ENCODE measurements at places on chromosomes 13 and 19.
A peak's percentile ranks its signal among the peaks of the same experiment; 100 is the strongest.

DNA sequence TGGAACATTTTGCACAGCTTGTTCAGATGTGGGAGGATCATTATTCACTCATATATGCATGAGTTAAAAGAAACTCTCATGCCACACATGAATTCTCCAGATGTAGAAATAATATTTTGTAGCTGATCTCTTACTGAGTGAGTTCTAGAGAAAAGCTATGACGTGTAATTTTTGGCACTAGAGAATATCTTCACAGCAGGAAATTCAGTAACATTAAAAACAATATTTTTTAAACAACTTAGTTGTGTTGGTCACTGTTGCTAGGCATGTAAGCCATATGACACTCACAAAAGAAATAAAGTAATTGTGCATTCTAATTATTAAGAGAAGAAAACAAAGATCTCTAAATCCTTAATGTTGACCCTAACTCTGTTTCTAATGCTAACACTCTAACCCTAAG, 371.4 kb upstream of the SLC10A2 start:
- no peak for DNase-seq

DNA sequence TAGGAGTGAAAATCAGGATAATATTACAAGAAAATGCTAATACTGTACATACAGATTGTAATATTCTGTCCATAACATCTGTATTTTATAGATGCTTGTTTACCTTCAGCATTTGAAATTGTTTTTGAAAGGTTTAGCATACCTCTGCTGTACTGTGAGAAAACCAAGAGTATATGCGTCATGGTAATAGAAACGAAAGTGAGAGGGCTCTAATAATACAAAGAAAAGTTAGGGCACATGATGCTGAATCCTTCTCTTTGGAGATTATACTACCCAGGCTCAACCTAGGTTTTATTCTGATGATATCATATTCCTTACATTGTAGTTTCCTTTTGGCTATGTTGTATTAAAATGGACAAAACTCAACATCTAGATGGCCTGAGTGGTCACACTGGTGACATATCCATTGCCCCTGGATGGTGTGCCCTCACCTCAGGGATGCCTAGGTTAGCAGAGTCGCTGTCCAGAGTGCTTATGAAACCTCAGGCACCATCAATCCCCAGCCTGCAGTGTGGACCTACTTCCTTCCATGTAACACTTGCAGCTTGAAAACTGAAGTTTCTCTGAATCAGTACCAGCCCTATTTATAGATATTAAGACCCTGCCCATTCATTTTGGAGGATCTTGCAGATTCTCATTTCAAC, 253.7 kb downstream of the KCTD12 start:
- no peak for DNase-seq

GRCh38 chr19:49455773-49456172, 2.7 kb downstream of the ALDH16A1 start:
- no peak for DNase-seq

DNA sequence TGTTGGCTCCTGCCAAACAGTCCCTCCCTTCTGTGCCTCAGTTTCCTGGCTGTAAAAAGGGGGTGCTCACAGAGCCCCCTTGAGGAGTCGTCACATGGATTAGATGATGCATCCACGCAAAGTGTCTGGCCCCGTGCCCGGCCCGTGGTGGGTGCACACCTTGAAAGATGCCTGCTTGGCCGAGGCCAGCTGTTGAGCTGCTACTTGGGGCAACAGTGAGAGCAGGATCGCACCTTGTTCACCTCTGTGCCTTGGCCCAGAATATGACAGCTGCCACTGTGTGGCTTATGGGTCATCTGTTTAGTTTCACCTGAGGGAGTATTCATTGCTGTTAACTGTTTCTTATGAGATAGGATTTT, 17.7 kb downstream of the CRTC1 start:
- no peak for DNase-seq

DNA sequence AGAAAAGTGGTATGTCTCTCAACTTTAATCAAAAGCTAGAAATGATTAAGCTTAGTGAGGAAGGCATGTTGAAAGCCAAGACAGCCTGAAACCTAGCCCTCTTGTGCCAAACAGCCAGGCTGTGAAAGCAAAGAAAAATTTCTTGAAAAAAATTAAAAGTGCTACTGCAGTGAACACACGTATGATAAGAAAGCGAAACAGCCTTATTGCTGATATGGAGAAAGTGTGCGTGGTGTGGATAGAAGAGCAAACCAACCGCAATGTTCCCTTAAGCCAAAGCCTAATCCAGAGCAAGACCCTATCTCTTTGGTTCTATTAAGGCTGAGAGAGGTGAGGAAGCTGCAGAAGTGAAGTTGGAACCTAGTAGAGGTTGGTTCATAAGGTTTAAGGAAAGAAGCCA, 96.4 kb downstream of the ZDHHC20 start:
- DNase-seq, result no peak

- DNase-seq, result no peak
These were observed 15.8 kb downstream of the TMED1 start for GRCh38 chr19:10820173-10820572.

DNA sequence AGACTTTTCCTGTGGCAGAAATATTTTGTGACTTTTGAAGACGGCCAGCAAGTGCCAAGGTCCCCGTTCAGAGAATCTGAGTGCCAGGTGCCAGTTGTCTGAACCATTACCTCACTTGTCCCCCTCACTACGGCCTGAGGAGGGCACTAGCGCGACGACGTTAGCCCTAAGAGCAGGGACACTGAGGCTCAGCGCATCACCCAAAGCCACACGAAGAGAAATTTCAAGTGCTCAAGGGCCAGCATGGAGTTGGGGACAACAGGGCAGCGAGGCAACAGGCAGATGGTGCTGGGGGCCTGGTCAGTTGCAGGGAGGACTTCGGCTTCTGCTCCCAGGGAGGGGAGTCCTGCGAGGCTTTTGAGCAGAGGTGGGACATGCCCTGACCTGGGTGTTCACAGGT, 9.5 kb upstream of the TYK2 start:
- no peak for DNase-seq

- DNase-seq, result peak; percentile 93
These were observed 347.4 kb downstream of the LIG4 start for GRCh38 chr13:107867701-107868661.

GRCh38 chr19:40690050-40690692, at the start of gene NUMBL:
Gene NUMBL (minus strand): TSS chr19:40690651. CDS start chr19:40690483, 168 bp downstream.
- no peak for DNase-seq

DNA sequence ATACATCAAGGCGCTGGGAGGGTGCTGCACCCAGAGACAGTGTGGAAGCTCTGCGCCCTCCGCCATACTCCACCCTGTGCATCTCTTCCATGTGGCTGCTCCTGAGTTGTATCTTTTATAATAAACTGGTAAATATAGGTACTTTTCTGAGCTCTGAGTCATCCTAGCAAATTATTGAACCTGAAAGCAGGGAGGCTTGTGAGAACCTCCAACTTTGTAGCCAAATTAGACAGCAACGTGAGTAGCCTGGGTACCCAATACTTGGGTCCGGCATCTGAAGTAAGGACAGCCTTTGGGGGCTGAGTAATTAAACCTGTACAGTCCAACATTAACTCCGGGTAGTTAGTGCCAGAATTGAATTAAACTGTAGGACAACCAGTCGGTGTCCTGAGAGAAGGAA, 57.4 kb downstream of the RUBCNL start:
- no peak for DNase-seq

- no peak for DNase-seq
These were observed 21.4 kb downstream of the FOXO1 start for GRCh38 chr13:40644838-40645604.

Measured in NCI-H187 (cell line).